Hematopoietic multipotent progenitor cell treated with erythropoietin and hydrocortisone succinate and interleukin-3 and kit ligand, for 17 days (in vitro differentiated cells): ENCODE measurements at places on chromosomes 1 and 21.

- DNase-seq: no peak
These were observed 8.5 kb upstream of the DMBX1 start for GRCh38 chr1:46480959-46481646.

DNA sequence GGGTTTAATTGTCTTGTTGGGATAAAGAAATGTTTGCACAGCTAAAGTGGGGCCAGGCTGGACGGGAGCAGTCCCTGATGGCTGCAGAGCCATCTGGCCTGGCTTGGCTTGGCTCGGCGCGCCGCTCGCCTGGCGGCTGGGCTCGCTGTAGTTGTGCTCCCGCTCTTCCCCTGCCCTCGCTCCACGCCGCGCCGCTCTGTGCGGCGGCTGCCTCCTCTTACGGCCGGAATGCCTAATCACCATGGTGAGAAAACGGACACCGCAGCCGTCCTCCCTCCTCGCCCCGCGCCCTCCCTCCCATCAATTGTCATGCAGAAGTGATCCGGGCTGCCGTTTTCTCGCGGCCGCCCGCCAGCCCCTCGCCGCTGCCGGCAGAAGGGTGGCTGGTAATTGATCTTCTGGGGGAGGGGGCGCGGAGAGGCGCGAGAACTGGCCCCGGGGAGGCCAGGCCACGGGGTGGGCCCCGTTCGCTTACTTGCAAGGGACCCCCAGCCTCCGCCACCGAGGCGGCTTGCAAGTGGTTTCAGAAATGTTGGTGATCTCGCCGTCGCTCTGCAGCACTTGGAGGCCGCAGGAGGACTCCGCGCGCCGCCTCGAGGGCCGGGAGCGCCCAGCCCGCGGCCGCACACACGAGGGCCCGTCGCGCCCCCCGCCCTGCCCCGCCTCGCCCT is 12.4 kb downstream of the RNF220 start:
- DNase-seq: no peak

DNA sequence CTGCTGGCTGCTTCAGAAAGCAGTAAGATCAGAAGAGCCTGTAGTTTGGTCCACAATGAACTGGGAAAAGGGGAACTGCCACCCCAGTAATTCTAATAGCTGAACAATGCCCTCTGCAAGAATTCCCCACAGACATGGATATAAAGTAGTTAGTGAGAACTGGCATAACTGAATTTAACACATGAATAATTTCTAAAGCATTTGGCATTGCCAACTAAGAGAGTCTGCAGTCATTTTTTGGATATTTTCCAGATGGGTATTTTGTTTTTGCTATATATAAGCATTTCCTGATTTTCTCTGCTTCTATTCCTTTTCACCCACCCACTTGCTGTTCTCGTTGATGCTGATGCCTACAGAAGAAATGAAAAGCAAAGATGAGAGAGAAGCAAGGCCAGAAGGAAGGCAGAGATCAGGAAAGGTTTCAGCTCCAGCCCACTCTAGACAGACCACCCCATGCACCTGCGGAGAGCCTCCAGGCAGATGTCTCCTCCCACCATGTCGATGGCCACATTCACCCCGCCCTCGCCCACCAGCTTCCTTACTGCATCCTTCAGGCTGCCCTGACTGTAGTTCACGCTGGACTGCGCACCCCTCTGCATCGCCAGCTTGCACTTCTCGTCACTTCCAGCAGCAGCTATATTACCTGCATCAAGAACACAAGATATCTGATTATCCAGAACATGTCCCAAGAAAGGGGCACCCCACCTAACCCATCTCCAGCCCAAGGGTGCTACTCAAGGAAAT is 55.9 kb upstream of the SEC16B start:
- DNase-seq: no peak

DNA sequence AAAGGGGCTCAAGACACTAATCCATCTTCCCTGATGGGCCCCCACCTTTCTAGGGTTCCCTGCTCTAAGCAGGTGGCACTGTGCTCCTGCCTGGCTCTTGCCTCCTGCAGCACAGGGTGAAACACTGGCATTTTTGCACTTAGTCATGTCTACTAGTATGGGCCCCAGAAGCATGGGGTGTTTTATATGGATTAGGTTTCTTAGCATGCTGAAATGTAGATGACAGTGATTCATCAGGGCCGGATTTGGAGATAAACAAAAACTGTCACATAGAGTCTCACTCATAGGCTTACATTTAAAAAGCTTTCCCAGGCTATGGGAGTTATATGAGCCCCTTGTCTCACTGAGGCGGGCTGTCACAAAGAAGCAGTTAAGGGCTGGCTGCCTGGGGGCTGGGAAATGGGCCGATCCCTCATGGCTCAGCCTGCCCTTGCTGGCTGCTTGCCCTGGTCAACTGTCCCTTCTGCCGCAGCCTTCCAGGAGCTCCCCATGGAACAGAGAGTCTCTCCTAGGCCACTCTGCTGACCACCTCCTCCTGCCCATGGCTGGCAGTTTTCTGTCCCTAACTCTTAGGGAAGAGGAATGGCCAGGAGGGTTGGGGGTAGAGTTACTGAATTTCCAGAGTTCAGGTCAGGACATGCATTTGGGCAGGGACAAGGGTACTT is 6.5 kb downstream of the GALNT2 start:
- peak; percentile 71 for DNase-seq
